Hematopoietic multipotent progenitor cell treated with erythropoietin and hydrocortisone succinate and interleukin-3 and kit ligand, for 17 days (in vitro differentiated cells): ENCODE measurements at places on chromosomes 11 and 22.
A peak's percentile ranks its signal among the peaks of the same experiment; 100 is the strongest.

DNA sequence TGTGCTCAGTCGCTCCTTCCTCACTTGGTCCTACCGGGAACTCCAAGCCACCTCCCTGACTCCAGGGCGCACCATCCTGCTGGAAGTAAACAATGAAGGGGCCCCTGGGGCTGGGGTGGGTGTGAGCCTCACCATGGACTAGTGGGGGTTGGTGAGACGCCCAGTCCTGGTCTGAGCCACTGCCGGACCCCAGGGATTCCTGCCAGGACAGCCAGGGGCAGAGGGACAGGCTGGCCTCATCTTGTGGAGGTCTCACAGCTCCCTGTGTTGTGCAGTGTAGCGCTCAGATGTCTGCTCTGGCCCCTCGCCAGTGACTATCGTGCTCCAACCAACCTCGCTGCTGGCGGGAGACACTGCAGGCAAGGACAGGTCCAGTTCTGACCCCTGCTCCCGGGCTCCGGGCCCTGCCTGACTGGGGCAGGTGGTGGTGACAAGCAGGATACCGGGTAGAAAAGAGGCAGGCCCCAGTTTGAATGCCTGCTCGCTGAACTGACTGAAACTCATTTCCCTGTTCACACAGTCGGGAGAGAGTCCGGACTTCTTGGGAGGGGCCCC, 1021.4 kb downstream of the BRD1 start:
- no peak for DNase-seq

- DNase-seq, result no peak
Measured at GRCh38 chr11:47499161-47499560, 50.2 kb upstream of the RAPSN start.

DNA sequence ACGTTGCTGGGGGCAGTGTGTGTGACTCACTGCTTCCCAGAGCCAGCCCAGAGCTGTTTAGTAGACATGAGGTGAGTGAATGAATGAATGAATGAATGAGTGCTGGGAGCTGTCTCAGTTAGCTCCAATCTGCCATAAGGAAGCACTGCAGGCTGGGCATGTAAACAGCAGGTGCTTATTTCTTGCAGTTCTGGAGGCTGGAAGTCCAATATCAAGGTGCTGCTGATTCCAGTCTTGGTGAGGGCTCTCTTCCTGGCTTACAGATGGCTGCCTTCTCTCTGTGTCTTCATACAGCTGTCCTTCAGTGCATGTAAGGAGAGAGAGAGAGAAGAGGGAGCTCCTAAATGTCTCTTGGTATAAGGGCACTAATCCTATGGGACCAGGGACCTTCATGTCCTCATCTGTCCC, 4.1 kb downstream of the C11orf21 start:
- DNase-seq, result no peak

- no peak for DNase-seq
Measured at GRCh38 chr22:23240639-23241389, 60.5 kb downstream of the BCR start.

DNA sequence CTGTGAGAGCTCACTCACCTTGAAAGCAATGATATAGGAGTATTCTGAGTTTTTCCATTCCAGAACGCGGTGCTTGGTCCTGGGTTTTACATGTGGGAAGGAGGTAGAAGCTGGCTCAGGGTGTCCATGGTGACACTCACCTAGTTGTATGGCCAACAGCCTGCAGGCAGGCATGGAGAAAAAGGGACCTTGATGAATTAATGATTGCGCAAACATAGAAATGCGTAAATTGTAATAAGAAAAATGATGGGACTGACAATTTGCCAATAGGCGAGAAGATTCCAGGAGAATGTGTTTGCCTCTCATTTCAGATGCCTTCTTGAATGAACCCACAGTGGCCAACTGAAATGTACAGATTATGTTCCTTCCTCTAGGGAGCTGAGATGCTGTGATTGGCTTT, 53.4 kb upstream of the MYO18B start:
- DNase-seq, result no peak

DNA sequence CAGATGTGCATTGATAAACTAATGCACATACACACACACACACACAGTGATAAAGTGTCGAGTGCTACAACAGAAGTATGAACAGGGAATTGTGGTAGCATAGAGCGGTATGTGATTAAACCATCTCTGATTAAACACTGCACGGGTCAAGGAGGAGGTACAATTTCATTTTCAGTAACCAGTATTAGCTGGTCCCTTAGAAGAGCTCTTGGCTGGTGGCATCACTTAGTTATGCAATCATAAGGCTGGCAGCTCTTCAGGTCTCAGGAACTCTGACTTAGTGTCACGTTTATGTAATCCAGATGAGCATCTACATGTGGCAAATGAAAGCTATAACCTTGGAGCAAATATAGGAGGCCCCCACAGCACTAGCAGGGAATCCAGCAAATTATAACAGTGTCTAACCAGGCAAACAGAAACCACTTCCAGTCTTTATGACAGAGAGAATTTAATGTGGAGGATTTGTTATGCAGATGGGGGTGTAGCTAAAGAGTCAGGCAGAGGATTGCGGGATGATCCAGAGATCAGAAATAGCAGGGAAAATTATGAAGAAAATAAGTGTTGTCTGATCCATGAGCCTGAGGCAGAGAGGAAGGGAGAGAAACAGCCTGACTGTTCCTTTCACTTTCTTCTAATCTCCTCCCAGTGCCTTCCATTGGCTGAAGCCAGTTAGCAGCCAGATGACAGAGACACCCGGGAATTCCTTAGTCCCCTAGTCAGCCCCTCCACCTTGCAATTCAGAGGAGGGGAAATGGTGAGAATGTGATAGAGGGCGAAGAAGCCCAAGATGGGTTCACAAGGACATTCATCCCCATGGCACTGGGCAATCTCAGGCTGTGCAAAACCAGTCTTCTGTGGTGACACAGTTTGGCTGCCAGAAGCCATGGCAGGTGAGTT, 533.1 kb upstream of the TENM4 start:
- DNase-seq, result no peak

DNA sequence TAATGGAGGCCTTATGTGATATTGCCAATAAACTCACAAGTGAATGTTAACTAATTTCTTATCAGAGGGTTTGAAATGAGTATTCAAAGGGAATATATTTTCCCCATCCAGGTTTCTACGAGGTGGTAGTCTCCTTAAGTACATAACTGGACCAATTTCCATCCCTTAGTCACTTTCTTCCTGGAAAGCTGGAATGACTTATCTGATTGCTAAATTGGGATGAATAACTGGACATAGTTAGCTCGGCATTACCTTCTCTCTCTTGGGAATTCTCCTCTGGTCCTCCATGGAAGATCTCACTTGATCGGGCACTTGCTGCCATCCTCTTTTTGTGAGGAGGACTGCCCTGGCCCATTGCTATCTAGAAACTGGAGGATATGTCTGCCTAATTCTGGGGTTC, 109.1 kb downstream of the TRPC6 start:
- DNase-seq, result no peak

DNA sequence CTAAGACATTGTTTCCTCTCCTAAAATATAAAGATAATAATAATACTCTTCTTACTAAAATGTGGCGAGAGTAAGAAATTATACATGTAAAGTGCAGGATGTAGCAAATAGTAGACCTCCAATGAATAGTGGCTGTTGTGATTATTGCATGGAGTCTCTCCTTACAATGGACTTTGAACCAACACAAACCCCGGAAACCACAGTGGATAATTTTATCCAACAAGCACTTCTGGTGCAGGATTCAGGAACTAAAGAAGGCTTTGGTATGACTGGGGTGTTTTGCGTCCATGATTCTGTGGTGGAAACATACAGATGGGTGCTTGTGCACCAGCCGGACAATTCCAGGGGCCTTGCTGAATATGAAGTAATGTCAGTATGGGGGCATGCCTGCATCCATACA, 146.4 kb upstream of the UBASH3B start:
- DNase-seq, result no peak

DNA sequence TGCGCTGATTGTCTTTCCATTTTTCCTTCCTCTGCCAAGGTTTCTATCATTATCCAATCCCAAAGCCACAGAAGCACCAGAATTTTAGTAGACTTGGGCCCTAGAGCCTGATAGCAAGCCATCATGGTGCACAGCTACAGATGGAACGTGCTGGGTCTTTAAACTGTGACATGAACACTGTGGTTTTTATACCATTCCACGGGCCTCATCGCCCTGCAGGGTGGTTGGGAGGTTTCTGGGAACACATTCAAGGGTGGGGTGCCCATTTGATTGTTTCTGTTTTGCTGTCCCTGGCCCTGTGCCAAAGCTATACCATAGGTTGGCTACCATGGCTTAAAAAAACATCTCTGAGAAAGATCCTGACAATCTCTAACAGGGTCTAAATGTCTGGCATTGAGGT, 151.9 kb downstream of the CACNA1I start:
- DNase-seq, result peak; percentile 11

- DNase-seq, result no peak
Measured at GRCh38 chr11:101436511-101437142, 147.2 kb downstream of the TRPC6 start.

GRCh38 chr11:390175-390574, 3.8 kb upstream of the PKP3 start:
- DNase-seq, result no peak

GRCh38 chr11:125945011-125945796, 640 bp upstream of the VSIG10L2 start:
- no peak for DNase-seq

- no peak for DNase-seq
Measured at GRCh38 chr11:111540114-111540936, at the start of gene LAYN. Gene LAYN, plus strand, starts transcription at chr11:111540720. Its CDS starts 124 bp downstream, at chr11:111540844.

DNA sequence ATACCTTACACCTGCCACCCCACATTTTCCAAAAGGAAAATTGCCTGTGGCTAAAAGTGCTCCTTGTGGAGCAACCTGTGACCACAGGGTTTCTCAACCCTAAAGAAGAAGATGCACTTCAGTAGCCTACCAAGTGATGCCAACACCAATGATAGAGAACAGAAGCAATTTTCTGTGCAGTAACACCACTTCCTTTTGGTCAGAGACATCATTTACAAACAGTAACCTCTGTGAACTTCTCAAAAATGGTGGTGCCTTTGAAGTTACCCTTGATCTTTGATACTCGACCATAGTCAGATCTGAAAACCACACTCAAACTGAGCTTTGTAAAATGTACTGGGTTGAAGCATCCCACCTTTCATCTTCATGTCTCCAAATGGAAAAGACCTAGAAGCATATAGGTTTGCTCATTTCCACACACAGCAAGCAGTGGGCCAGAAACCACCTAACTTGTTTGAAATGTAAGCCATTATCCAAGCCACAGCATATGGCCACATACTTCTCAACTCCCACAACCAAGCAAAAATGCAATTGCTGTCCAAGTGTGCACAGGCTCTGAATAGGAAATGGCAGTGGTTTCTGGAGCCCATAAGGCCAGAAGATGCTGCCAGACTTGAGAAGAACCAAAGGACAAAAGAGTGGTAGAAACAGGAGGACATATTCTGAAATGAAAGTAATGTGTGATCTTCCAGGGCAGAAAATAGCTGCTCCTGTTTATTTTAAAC, 24.3 kb downstream of the MPPED2 start:
- DNase-seq, result no peak
